ENCODE measurements at places on chromosomes 2 and 18.

DNA sequence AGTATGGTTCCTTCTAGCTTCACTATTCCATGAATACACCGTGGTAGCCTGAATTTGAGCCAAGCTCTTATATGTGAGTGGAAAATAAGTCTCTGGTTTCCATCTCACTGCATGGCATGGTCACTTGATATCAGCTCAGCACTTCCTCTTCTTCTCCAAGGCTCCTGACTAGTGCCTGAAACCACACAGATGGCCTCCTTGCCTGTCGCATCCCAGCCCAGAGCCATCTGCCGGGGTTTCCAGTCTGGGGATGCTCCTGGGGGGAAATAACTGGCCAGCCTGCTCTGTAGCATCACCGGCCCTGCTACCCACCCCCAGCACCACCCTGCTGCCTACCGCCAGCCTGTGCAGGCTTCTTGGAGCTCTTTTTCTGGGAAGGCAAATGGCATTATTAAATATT, 7.7 kb upstream of the MARCHF4 start:
- DNase-seq: no peak

- no peak for DNase-seq
Measured at GRCh38 chr2:10004836-10005235, 38.5 kb upstream of the KLF11 start.

DNA sequence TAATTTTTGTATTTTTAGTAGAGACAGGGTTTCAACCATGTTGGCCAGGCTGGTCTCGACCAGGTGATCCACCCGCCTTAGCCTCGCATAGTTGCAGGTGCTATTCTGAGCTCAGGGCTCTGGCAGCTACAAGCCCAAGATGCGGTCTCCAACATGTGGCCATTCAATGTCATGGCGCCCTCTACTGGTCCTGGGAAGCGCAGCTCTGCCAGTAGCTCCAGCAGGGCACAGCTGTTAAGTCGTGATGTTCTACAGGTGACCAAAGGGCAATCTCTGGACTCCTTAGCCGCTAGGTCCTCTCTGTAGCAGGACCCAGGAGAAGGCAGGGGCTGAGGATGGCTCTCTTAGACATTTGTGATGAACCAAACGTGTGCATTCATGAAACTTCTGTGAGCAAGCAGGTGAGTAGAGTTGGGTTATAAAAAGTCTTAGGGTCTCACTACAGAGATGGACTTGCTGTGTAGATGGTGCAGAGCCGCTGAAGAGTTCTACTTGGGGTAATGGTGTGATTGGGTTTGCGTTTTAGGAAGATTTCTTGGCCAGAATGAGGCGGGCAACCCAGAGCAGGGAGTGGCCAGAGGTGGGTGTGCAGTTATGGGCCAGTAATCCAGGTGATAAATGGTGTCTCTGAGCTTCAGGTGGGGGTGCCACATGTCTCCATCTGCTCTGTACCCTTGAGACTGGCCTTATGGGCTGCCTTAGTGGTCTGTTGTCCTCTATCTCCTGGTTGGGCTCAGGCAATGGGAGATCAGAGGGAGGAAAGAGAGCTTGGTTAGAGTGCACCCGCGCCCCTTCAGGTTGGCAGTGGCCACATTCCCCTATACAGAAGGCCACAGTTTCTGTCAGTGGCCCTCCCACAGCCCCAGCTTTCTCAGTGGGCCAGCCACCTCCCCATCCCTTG, 31.0 kb downstream of the IL37 start:
- peak; percentile 75 for DNase-seq

DNA sequence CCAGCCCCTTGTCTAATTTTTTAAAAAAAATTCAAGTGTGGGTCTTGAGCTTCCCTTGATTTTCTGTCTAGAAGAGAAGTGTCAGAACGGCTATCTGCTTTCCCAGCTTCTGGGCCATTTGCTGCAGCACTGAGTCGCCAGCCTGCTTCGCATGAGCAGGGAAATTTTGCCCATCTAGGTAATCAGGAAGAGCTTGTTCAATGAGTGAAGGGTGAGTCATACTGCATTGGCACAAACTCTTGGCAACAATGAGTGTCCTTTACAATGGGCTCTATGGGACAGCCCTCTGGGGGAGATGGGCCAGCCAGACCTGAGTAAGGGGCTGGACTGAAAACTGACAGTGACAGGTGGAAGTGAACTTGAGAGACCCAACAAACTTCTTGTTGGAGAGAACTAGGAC, 2.4 kb upstream of the RNF144A start:
- no peak for DNase-seq

DNA sequence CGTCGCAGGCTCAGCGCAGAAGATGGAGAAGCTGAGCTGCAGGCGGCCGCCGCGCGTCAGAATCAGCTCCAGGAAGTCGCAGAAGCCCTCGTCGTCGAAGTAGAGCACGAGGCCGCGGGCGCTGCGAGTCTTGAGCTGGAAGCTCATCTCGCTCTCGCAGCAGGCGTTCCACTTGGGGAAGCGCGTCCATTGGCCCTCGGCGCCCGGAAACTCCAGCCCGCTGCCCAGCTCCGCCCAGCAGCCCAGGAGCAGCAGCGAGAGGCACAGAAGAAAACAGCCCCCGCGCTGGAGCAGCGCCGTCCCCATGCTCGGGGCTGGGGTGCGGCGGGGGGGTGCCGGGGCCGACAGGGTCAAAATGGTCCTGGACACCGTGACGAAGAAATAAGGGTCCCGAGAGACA, 4.0 kb downstream of the NRXN1 start:
- DNase-seq: no peak

Data from neural crest cell (in vitro differentiated cells).